Purkinje cell (primary cell): ENCODE measurements at places on chromosomes 6 and 20. TPM values are rescaled to one million over a fixed set of nuclear protein-coding genes. Genes with fewer than 3 reads are reported as not detected.

Gene PRR18
- polyA plus RNA-seq: 0.15 and 0.26 TPM in 2 replicates

Gene PAK5
- polyA plus RNA-seq: 6.0 and 8.4 TPM in 2 replicates

Gene FAM217A
- not detected in 2 replicates for polyA plus RNA-seq

Gene PFDN4
- 177 and 190 TPM in 2 replicates for polyA plus RNA-seq

Gene PDE10A
- polyA plus RNA-seq: 17.3 and 20.0 TPM in 2 replicates

Gene EDN1
- polyA plus RNA-seq: 1.9 TPM in 1 of 2 replicates, not detected in the other

Gene ELOVL4
- 101 and 114 TPM in 2 replicates for polyA plus RNA-seq

Gene DPM1
- 137 and 146 TPM in 2 replicates for polyA plus RNA-seq

Gene RAB44
- polyA plus RNA-seq: not detected in 2 replicates

Gene RNF182
- polyA plus RNA-seq: 9.2 and 9.5 TPM in 2 replicates

Gene SPATS1
- polyA plus RNA-seq: 0.22 TPM in 1 of 2 replicates, not detected in the other

Gene VEGFA
- 3.5 and 5.8 TPM in 2 replicates for polyA plus RNA-seq

Gene SNRPB
- 11.5 and 11.7 TPM in 2 replicates for polyA plus RNA-seq

Gene FNDC1
- polyA plus RNA-seq: 0.36 TPM in 1 of 2 replicates, not detected in the other

Gene PRDM13
- not detected in 2 replicates for polyA plus RNA-seq

Gene PRL
- polyA plus RNA-seq: not detected in 2 replicates

Gene RNF144B
- polyA plus RNA-seq: 0.45 and 1.4 TPM in 2 replicates

Gene PTGIS
- not detected in 2 replicates for polyA plus RNA-seq

Gene DEFB126
- polyA plus RNA-seq: not detected in 2 replicates

Gene SEL1L2
- polyA plus RNA-seq: 2.1 and 5.0 TPM in 2 replicates

Gene MLIP
- polyA plus RNA-seq: 21.7 and 31.5 TPM in 2 replicates

Gene BPIFB2
- polyA plus RNA-seq: not detected in 2 replicates

Gene MATN4
- not detected in 2 replicates for polyA plus RNA-seq

Gene IP6K3
- polyA plus RNA-seq: 0.09 and 2.7 TPM in 2 replicates

Gene CDSN
- not detected in 2 replicates for polyA plus RNA-seq

Gene TFAP2D
- polyA plus RNA-seq: not detected in 2 replicates

Gene PTPRT
- 5.1 and 5.5 TPM in 2 replicates for polyA plus RNA-seq

Gene SMAP1
- polyA plus RNA-seq: 39.3 and 44.6 TPM in 2 replicates

Gene TEAD3
- 0.19 and 0.31 TPM in 2 replicates for polyA plus RNA-seq

Gene TP53INP2
- 3.0 and 4.1 TPM in 2 replicates for polyA plus RNA-seq

Gene DLL1
- 0.17 and 1.3 TPM in 2 replicates for polyA plus RNA-seq

Gene GCM1
- polyA plus RNA-seq: 0.48 TPM in 1 of 2 replicates, not detected in the other

Gene CRIP3
- polyA plus RNA-seq: 1.6 and 2.4 TPM in 2 replicates

Gene HLA-DRB1
- not detected in 2 replicates for polyA plus RNA-seq

Gene NKX2-4
- polyA plus RNA-seq: not detected in 2 replicates

Gene PREX1
- polyA plus RNA-seq: 1.9 and 3.0 TPM in 2 replicates

Gene CRISP2
- not detected in 2 replicates for polyA plus RNA-seq

Gene TMEM217
- polyA plus RNA-seq: 0.34 and 4.2 TPM in 2 replicates
